ENCODE measurements at places on chromosomes 16 and 17. TPM values are rescaled to one million over a fixed set of nuclear protein-coding genes. Genes with fewer than 3 reads are reported as not detected.

Gene KRT28
- not detected for polyA plus RNA-seq

Gene FMNL1
- 2.0 TPM for polyA plus RNA-seq

Gene IQCK
- polyA plus RNA-seq: 6.1 TPM

Gene MYCBPAP
- 4.5 TPM for polyA plus RNA-seq

Gene SIRT7
- polyA plus RNA-seq: 7.2 TPM

Gene NOD2
- 0.28 TPM for polyA plus RNA-seq

Gene PIMREG
- polyA plus RNA-seq: 18.2 TPM

Gene PRR15L
- polyA plus RNA-seq: 0.74 TPM

Gene ASGR1
- polyA plus RNA-seq: 0.25 TPM

Gene C1QTNF8
- polyA plus RNA-seq: not detected

Gene TMEM220
- 1.3 TPM for polyA plus RNA-seq

Gene WIPI1
- polyA plus RNA-seq: 40.2 TPM

Gene SERPINF2
- polyA plus RNA-seq: 10.1 TPM

Gene KRTAP4-1
- not detected for polyA plus RNA-seq

Gene MAP2K3
- 49.5 TPM for polyA plus RNA-seq

Gene CARD14
- 0.14 TPM for polyA plus RNA-seq

Gene SLC16A11
- polyA plus RNA-seq: not detected

Gene METTL9
- polyA plus RNA-seq: 62.0 TPM

Gene HBA1
- polyA plus RNA-seq: 1.3 TPM

Gene TBC1D3I
- 0.73 TPM for polyA plus RNA-seq

All from mammary epithelial cell (primary cell).